ENCODE measurements at places on chromosomes 12 and 14. TPM values are rescaled to one million over a fixed set of nuclear protein-coding genes. Genes with fewer than 3 reads are reported as not detected.

- DNase-seq: no peak
Observed at GRCh38 chr14:61332658-61333029, 11.3 kb downstream of the PRKCH start.

DNA sequence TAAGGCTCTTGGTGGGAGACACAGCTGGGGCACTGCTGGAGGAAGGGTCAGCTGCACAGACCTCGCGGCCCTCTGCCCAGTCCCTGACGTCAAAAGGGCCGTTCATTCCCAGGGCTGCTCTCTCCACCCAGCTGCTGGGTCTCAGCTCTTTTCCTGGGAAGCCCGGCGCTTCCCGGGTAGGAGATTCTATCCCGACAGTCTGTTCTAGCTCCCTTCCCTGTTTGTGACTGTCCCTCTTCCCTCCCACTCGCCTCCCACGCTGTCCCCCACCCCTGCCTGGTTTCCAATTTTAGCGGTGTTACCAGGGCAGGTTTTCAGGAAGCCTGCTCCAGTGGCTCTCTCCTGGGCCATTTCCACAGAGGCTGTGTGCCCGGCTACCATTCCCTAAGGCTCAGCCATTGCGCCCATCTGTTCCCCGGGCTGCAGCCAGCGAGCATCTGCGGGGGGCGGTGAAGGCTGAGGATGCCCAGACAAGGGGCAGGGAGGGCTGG, 186.6 kb downstream of the CACNA1C start:
- DNase-seq: no peak

- no peak for DNase-seq
Observed at GRCh38 chr12:119006746-119007145, 25.4 kb downstream of the SRRM4 start.

- no peak for DNase-seq
Observed at GRCh38 chr12:124842073-124842749, 21.5 kb downstream of the SCARB1 start.

GRCh38 chr12:132804426-132804861, 24.2 kb downstream of the GOLGA3 start:
- DNase-seq: no peak

DNA sequence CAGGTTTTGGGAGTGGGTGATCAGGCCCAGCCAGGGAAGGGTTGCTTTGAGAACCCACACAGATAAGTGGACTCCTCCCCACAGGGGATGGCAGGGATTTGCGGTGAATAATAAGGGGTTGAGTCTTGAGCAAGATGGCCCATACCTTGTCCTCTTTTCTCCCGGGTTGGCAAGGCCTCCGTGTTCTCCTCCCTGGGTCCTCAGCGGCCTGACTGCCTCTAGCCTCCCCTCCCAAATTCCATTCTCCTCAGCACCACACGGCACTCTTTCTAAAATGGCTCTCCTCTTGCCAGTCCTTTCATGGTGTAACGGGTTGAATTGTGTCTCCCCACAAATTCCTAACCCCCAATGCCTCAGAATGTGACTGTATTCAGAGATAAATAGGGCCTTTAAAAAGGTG, 70.0 kb downstream of the CHST11 start:
- DNase-seq: no peak

DNA sequence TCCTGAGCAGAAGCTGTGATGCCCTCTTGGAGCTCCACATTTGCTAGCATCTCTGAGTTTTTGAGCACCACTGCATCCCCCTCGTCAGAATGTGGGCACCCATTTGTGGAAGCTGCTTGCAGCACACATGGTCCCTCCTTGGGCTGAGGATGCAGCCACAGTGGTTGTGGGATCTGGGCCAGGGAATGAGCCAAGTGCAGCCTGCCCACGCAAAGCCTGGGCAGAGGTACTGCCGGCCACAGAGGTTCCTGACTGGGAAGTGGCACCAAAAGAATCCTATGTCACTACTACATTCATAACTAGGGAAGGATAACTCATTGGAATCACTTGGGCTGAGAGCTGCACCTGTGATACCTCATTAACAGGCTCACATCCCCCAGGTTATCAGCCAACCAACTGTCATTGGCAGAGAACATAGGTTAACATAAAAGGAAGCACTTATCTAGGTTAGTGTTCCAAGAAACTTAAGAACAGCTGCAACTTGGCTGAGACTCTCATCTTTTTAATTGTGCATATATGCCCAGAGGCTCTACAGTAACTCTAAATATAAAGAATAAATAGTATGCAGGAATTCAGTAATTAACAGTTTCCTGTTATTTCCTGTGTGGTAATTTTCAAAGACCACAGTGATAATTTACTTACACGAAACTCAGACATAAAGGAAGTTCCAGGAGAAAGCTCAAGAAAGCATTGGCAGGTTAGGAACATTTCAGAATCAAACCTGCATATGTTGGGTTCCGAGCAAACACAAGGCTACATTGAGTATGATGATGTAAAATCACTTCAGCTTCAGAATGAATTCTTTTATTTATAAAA, 145.3 kb downstream of the BCAT1 start:
- no peak for DNase-seq

- peak; percentile 80 for DNase-seq
Observed at GRCh38 chr12:54216797-54217661, 28.2 kb upstream of the SMUG1 start.

DNA sequence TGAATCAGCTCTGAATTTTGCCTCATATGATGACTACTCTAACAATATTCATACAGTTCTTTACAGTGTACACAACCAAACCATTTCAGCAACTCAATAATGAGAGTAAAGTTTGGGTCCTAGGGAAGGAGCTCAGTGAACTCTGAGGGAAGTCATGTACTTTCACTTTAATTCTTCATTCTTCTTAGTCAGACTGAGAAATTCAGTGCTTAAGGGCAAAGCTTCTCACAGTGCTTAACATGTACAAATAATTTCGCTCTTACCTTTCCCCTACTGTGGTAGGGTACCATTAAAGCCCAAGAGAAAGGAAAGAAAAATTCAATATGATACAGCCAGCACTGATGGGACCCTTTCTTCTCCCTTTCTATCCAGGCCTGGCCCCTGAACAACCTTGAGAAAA, 435.0 kb downstream of the NELL2 start:
- DNase-seq: no peak

DNA sequence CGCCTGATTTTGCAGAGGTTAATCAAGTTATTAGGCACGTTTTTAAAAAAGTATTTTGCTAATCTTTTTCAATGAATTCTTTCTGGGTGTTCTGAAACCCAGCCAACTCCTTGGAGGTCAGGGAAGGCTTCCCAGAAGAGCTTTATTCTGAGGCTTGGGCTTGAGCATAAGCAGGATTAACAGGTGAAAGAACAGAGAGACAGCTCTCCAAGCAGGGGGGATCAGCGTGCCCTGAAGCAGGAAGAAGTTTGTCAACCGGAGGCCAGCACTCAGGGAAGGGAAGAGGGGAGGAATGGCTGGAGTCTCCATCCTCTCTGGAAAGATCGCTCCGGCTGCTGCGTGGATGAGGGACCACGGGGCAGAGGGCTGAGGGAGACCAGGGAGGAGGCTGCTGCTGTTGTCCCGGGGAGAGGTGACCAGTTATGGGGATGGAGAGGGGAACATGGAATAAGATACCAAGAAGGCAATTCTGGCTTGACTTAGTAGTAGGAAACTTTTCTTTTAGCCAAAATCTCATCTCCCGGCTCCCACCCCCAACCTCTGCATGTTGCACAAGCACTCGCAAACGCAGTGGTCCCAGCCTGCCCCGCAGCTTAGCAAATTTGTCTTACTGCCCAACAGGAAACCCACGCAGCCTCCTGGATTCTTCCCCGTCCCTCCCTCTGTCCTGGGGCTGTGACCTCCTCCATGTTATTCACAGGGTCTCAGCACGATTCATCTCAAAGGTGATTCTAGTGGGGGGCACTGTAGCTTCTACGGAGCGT, 1.1 kb upstream of the SSH1 start:
- DNase-seq: no peak

- DNase-seq: no peak
Observed at GRCh38 chr12:126781593-126781992, 1485.4 kb upstream of the TMEM132C start.

- no peak for DNase-seq
Observed at GRCh38 chr12:24562771-24563431, 386.0 kb downstream of the BCAT1 start.

DNA sequence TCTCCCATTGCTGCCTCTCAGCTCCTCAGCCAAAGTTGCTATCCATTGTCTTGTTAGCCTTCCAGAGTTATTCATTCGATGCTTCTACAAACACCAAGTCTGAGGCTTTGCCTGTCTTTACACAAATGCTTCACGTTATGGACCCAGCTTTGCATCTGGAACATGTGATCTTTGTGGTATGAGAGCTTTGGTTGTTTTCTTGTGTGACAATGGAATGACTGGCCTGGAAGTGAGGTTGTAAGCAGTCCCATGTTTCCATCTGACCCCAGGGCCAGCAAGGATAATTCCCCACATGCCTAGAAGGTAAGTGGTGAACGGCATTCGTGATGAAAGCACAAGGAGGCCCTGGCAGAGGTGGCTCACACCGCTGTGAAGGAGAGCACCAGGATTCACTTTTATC, 866.7 kb upstream of the TMEM132C start:
- DNase-seq: no peak

GRCh38 chr14:105241641-105242040, 6.7 kb upstream of the BTBD6 start:
- no peak for DNase-seq

DNA sequence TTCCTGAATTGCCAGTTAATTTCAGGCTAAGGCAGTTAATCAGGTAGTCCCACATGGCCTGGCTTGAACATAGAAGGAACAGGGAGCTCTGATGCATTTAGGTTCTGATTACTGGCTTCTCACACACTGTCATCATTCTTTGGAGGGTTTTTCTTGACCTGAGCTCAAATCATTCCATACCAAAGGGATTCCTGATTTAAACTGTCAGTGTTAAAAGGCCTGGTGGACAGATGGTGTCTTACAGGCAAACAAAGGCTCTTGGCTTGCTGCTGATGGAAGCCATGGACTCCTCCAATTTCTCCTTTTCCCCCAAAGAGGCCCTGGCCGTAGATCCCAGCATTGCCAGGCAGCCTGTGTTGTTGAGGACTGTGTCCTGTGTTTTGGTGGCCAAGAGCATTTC, 30.2 kb downstream of the CACNA1C start:
- DNase-seq: no peak

DNA sequence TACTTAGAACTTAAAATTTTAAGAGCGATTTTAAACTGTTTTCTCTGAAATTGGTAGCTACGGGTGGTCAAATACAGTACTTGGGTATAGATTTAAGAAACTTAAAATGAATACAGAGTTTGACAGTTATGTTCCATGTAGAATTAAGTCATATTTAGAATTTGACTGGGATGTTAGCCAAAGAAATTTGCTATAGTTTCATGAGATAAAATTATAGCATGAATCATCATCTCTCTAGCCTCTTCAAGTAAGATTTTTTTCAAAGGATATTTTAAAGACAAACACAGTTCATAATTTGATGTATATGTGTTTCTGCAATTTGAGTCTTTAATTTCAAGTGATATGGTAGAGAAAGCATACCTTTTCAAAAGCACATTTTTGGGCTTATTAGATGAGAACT, 41.0 kb downstream of the ZCRB1 start:
- DNase-seq: no peak

DNA sequence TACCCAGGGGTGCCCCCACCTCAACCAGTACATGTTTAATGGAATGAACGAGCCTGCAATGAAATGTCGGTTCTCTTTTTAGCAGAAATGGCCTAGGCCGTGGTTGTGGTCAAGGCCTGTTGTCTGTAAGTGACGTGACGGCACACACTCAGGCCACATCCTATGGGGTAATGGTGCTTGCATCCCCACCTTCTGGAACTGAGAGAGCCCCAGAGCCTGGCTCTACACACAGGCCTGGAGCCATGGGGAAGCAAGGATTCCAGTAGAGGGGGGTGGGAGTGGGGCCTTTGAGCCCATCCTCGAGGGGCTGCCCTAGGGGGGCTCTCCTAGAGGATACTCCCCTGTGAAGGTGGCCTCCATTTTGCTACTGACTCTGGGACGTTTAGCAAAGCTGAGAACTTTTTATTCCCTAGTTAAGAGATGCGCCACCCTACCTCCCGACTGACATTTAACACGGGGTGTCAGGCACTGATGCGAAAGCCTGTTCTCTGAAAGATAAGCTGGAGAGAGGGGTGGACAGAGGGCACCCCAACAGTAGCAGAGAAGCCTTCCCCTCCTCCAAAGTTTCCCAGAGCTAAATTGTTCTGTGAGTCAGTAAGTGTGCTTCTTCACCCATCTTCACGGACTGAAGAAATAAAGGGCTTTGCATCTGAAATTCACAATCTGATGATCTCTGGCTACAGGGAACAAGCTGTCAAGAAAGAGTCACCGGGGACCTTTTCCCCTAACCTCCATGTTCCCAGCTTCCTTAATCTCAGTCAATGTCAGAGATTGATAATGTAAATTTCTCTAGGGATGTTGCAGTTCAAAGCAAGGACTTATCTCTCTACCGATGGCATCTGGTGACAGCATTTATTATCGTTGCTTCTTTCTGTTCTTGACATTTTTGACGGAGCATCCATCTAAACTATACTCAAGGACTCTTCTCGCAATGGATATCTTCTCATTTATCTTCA, 6.8 kb downstream of the RIN3 start:
- no peak for DNase-seq

- no peak for DNase-seq
Observed at GRCh38 chr14:90924621-90925340, 108.6 kb upstream of the TTC7B start.

GRCh38 chr14:105043641-105044040, 21.6 kb downstream of the GPR132 start:
- no peak for DNase-seq

DNA sequence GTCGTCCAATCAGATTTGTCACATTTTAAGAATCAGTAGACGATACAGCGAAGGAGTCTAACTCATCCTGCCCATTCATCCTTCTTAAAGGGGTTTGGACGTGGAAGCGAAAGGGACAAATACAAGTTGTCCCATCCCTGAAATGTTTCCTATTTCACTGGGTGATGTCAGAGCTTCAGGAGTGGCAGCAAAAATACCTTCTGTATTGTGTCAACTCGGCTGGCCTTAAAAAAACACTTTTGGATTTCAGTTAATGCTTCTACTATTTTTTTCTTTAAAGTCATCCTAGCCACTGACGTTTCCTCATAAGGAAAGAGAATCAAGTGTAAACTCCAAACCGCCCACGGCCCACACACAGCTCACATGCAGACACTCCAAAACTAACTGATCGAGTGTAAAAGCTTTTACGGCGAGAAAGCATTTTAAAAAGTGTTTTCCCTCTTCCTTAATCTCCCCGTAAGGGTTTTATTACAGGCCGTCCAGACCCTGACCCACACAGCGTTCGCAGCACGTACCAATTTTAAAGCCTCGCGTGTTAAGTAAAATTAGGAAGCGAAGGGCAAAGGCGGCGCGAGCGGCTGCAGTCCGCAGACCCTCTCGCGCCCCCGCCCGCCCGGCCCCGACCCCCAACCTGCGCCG, 593 bp downstream of the CFL2 start:
- peak; percentile 36 for DNase-seq

- no peak for DNase-seq
Observed at GRCh38 chr12:127888943-127889719, 377.8 kb upstream of the TMEM132C start.

Gene CAPZA3
- total RNA-seq: not detected

Gene NKX2-1
- total RNA-seq: not detected

Gene BEGAIN
- 1.5 TPM for total RNA-seq

Gene CMTM5
- not detected for total RNA-seq

Gene CELA1
- 0.85 TPM for total RNA-seq

Gene CCND2
- 159 TPM for total RNA-seq

Gene RD3L
- total RNA-seq: not detected

Gene CRIP1
- total RNA-seq: 258 TPM

Gene FAR2
- total RNA-seq: 0.53 TPM

Gene CLEC1B
- not detected for total RNA-seq

Gene MYH6
- total RNA-seq: not detected

Gene ACOT4
- total RNA-seq: 1.0 TPM

Gene CFAP54
- total RNA-seq: 0.20 TPM

Gene TC2N
- 129 TPM for total RNA-seq

Gene FLRT2
- total RNA-seq: not detected

Gene POTEM
- total RNA-seq: not detected
